ENCODE measurements at places on chromosomes 16 and 17.

DNA sequence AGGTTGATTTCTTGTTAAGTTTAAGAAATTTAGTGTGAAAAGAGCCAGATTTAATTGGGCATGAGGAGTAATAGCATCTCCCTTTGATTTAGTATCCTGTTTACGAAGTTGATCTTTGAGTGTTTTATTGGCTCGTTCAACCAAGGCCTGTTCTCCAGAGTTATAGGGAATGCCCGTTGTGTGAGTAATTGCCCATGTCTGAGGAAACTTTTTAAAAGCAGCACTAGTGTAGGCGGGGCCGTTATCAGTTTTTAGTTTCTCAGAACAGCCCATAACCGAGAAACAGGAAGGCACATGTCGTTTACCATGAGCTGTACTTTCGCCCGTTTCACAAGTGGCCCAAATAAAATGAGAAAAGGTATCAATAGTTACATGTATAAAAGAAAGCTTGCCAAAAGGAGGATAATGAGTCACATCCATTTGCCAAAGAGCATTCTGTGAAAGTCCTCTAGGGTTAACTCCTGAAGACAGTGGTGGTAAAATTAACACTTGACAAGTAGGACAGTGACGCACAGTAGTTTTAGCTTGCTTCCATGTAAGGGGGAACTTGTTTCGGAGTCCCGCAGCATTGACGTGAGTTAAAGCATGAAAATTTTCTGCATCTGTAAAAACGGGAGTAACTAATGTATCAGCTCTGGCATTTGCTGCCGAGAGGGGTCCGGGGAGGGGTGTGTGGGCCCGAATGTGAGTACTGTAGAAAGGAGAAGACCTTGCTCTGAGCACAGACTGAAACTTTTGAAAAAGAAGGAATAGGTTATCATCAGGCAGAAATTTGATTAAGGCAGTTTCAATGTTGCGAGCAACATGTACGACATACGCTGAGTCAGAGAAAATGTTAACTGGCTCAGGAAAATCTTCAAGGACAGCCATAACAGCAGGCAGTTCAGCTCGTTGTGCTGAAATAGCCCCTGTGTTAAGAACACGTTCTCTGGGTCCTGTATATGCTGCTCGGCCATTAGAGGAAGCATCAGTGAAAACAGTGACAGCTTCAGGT, 18.5 kb upstream of the KCTD5 start:
- no peak for DNase-seq

GRCh38 chr16:71995038-71995437, 5.2 kb downstream of the PKD1L3 start:
- no peak for DNase-seq

- peak; percentile 77 for DNase-seq
Measured at GRCh38 chr17:42928714-42929496, 28.3 kb downstream of the G6PC1 start.

DNA sequence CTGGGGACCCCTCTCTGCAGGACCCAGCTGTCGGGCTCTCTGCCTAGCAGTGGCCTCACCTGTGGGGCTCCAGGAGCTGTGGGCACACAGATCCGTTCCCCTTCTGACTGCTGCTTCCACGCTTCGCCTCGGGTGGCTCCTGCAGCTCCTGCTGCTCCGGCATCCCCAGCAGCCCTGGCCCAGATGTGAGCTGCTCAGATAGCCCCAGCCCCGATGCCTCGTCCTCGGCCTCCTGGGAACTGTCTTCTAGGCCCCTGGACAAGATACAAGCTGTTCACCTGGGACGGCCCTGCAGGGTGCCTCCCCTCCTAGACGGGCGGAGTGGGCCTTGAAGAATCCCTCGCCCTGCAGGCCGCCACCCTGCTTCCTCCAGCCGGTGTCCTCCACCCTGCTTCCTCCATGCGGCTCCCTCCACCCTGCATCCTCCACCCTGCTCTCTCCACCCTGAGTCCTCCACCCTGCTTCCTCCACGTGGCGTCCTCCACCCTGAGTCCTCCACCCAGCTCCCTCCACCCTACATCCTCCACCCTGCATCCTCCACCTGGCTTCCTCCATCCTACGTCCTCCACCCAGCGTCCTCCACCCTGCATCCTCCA, 11.0 kb downstream of the EMC6 start:
- DNase-seq = no peak

GRCh38 chr17:47470836-47471235, 60.1 kb upstream of the NPEPPS start:
- no peak for DNase-seq

DNA sequence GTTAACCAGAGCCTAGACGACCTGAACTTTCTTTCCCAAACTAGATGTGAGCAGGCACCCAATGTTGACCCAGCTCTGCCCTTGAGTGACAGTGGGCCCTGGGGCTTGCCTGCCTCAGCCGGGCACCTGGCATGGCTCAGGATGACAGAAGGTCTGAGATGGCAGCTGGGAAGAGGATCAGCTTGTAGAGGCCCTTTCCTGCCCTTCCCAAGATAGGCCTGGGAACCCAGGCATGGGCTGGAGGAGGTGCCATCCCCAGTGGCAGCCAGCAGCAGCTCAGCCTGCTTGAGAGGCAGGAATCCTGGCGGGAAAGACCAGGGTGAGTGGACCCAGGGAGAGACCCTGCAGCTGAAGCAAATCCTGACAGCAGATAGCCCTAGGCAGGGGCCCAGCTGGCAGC, 59.1 kb downstream of the PIPOX start:
- peak; percentile 74 for DNase-seq

GRCh38 chr16:81531419-81531821, 86.8 kb downstream of the CMIP start:
- DNase-seq = no peak

- peak; percentile 45 for DNase-seq
Measured at GRCh38 chr17:68057531-68057952, 22.0 kb downstream of the KPNA2 start.

DNA sequence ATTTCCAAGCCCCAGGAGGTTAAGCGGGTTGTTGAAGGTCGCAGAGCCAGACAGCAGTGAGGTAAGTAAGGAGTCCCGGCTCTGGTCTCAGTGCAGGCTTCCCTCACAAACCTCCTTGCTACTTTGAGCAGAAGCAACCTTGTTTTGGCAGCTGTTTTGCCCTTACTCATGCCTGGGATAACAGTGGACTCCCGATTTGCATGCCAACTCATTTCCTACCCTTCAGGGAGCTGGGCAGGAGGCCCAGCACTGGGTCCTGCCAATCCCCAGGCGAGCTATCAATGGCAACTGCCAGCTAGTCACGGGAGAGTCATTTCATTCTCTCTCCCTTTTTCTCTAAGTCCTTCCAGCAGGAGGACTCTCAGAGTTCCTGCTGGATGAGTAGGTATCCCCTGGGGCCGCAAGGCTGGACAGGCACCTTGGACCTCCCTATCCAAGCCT, 72.0 kb upstream of the KSR1 start:
- no peak for DNase-seq

- no peak for DNase-seq
Measured at GRCh38 chr16:87304951-87305350, 12.2 kb downstream of the C16orf95 start.

GRCh38 chr16:30927789-30928378, 4.5 kb downstream of the FBXL19 start:
- DNase-seq = peak; percentile 85

DNA sequence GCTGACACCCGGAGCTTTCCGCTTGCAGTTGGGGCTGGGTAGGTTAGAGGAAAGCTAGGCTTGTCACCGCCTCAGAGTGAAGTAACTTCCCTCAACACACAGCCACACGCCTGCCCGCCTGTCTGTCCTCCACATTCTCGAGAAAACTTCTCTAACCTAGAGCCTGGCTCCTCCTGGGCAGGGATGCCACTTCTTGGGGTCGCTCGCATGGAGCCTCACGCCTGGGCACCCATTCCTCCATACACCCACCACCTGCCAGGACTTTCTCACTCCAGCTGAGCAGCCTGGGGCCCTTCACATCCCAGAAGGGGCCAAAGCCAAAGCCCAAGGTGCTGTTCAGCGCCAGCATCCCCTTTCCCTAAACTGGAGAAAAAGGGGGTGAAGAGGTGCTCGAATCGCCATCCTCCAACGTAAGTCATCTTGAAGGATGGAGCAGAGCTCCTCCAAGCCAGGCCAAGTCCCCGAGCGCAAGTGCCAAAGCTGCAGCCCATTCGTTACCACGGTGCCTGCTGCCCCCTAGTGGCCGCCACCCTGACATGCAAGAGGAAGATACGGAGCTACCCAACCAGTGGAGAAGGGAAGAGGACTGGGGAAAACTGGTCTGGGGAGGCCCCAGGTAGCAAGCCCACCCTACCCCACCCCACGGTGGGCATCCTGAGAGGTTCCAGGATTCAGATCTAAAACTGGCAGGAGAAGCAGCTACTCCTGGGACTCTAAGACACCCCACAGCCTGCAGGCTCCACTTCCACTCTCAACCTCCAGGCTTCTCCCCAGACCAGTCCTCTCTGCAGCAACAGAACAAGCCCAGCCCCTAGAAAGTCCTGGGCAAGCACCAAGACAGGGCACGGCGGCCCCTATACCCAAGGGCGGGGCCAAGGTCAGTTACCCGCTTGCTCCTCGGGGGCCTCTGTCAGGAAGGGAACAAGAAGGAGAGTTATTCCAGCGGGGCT, 63.1 kb downstream of the MYO18A start:
- DNase-seq = peak; percentile 92

DNA sequence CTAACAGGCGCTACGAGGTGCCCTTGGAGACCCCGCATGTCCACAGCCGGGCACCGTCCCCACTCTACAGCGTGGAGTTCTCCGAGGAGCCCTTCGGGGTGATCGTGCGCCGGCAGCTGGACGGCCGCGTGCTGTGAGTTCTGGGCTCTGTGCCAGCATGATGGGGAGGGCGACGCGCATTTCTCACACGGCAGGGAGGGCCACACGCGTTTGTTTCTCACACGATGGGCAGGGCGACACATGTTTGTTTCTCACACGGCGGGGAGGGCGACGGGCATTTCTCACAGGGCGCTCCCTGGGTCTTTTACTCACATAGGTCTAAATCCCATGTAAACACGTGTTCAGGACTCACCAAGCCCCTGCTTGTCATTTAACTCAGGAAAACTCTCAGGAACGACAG, 4.4 kb downstream of the GAA start:
- DNase-seq = no peak

DNA sequence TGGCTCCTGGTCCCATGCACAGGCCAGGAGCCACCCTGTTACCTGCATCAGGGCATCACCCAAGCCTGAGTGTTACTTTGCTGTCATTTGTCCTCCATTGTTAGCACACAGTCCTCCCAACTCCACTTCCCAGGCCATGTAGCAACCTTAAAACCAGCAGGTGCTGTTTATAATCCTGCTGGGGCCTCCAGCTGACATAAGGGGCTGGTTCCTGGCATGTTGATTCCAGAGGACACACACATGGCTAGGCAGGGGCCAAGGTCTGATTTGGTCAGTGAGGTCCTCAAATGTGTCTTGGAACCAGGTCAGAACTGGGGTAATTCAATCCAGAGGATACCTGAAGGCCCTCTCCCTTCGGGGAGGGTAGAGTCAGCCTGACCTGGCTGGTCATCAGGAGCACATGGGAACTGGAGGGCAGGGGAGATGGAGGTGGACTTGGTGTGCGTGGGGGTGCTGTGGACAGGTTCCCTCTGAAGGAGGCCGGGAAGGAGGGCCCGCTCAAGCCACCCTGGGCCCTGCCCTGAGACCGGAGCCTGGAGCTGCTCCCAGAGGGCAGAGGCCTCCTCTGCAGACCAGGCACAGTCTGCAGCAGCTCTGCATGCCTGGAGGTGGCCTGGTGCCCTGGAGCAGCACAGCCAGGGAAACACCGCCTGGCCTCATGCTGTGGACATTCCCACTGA, 6.6 kb downstream of the ADORA2B start:
- DNase-seq = no peak

DNA sequence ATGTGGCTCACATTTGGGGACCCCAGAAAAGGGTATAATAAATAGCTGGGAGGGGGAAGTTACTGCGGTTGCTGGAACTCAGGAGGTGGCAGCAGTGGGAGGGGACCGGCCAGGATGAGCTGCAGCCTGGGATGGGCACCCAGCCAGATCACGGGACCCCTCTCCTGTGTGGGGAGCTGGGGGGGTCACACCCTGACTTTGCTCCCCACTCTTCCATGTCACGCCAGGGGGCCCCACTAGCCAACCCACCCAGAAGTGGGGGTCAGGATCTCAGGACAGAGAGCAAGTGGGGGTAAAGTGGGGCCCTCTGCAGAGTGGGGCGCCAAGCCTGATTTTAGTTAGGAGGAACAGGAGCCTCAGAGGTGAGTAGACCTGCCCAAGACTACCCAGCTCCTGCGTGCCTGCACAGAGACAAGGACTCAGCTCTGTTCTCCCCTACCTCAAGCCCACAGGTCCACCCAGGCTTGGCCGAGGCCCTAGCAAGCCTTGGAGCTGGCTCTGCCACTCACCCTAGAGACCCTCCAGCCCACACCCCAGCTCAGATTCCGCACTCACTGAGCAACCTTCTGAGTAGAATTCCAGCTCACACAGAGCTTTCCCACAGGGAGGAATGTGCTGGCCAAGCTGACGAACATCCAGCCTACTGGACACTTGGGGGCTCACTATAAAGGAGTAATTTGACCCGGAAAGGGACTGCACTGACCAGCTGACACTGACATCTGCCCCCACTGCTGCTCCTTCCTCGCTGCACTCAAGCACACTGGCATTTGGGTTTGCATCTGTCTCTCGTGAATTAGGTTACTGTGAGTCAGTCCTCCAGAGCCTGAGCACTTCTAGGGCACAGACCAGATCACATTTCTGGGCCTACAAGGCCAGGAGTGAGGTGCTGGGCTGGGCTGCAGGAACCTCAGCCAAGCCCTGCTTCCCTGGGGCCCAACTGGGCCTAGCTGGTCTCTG, 310.1 kb downstream of the C16orf95 start:
- DNase-seq = no peak

GRCh38 chr16:72188541-72188940, 16.6 kb upstream of the PMFBP1 start:
- DNase-seq = no peak

GRCh38 chr17:50146927-50147665, 3.4 kb downstream of the PPP1R9B start:
- DNase-seq = peak; percentile 52

Measured in D341Med (cell line).